Activated gamma-delta T cell (primary cell): ENCODE measurements at places on chromosomes 16 and 17.

DNA sequence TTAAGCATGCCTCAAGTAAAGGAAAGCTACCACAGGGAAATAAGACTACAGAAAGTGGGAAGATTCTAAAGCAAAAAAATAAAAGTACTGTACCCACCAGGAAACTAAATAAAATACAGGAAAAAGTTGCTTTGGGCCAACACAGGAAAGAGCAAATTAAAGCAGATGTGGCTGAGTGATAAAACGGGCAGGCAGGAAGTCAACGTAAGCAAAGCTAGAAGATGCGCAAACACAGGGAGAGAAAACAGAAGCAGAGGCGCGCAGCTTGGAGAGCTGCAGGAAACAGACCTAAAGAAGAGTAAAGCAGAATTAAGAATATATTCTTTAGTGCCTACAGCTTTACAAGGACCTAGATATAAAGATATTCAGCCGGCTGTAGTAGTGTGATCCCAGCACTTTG is 21.7 kb downstream of the USP36 start:
- no peak for DNase-seq

GRCh38 chr16:22369221-22369811 is 5.1 kb downstream of the CDR2 start:
- DNase-seq = no peak

- no peak for DNase-seq
Measured at GRCh38 chr16:634996-635395, 1.1 kb downstream of the METTL26 start.

DNA sequence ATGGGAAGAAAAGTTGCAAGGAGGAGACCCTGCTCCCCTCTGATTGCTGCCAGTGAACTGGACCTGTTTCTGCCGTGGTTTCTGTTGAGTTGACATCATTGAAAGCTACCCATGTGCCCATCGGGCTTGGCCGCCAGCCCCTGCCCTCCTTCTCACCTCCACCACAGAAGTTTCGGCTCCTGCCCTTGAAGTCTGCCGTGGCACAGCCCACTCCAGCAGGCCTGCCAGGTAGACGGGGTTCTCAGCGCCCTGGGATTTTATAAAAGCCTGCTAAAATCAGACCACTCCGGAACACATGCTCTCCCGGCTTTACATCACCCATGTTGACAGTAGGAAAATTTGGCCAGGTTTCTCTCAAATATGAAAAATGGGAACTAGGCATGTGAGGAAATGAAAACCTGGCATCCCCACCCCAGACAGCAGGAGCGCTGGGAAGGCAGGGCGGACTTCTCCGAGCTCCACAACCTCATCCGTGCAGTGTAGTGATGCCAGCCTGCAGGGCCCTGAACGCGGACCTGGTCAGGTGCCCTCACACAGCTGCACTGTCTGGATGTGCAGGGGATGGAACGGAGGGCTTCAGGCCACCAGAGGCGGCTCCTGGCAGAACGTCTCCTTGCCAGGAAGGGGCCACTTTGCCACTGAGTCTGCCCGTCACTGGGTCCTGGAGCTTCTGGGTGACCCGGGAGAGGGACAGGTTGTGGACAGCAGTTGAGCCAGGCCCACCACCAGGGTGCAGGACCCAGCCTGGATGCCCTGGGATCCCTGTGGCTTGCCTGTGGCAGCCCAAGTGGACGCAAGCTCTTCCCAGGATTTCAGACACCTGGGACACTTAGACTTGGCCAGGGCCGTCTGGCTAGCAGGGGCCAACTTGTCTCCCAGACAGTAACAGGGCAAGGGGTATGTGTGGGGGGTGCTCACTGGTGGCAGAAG is 6.9 kb upstream of the GSE1 start:
- DNase-seq = no peak

- no peak for DNase-seq
Measured at GRCh38 chr17:44192750-44193149, 6.0 kb downstream of the TMUB2 start.

- DNase-seq = no peak
Measured at GRCh38 chr16:61721544-61721943, 314.7 kb downstream of the CDH8 start.

- no peak for DNase-seq
Measured at GRCh38 chr17:17077861-17078732, 35.8 kb downstream of the MPRIP start.

DNA sequence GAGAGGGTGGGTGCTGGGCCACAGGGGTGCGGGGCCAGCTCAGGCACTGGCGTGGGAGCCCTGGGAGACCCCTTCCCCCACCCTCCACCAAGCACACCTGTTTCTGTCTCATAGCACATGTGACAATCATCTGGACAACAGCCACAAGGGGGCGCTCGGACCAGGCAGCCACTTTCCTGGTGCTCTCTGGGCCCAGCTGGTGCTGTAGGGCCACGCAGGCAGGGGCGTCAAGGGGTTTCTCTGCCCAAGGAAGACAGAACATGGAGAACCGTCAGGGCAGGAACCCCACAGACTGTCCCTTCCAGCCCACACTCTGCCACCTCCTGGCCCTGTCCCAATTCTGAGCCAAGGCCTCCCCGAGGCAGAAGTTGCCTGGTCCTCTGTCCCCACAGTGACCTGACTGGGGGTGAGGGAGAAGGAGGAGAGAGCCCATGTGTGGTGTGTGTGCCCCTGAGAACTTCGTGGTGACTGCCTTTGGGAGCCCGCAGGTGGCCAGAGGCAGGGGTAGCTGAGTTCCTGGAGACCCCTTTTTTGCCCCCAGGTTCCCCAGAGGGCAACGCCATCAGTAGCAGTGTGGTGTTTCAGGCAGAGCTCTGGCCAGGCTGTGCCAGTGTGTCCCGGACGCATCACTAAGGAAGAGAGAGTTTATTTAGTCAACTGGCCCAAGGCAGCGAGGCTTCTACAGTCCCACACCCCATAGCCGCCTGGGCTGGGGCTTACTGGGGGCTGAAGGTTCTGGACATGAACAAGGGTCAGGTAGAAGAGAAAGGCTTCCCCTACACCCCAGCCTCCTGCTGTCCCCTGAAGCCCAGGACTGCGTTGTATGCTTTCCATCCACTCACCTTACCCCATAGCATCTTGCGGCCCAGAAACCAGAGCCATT is 3.1 kb upstream of the SETD6 start:
- no peak for DNase-seq

- no peak for DNase-seq
Measured at GRCh38 chr17:77847221-77848085, 111.0 kb upstream of the TNRC6C start.

DNA sequence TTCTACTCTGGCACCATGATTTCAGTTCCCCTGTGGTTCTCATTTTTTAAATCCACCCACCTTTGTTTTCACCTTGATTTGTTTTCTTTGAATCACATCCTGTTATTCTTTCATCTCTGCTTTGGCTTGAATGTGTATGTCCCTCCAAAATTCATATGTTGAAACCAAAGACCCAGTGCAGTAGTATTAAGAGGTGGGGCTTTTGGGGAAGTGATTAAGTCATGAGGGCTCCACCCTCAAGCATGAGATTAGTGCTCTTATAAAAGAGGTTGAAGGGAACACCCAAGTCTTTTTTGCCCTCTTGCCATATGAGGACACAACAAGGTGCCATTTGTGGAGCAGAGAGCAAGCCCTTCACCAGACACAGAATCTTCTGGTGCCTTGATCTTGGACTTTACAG is 382.3 kb downstream of the SLC39A11 start:
- no peak for DNase-seq

DNA sequence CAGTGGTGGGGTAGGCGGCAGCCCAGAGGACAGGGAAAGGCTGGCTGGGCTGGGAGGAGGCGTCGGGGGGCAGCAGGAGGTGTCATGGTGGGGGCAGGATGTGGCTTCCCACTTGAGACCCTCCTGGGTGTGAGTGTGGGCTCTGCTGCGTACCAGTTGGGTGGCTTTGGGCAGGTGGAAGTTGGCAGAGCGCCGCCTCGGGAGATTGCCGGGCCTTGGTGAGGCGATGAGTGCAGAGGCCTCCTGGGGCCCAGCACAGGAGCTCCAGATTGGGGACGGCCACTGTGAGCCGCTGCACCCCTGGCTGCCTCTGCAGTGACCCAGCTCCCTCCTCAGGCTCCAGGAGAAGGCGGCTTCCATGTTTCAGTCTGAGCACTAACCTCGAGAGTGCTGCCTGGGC is 13.8 kb downstream of the GPT2 start:
- no peak for DNase-seq

GRCh38 chr16:3036726-3037315 is at the start of gene BICDL2:
BICDL2 (minus strand) TSS chr16:3036944; CDS start chr16:3035496, 1,448 bp downstream.
- no peak for DNase-seq

GRCh38 chr17:29154516-29155226 is 25.5 kb downstream of the MYO18A start:
- no peak for DNase-seq

GRCh38 chr16:52591471-52591870 is 44.5 kb upstream of the TOX3 start:
- DNase-seq = no peak
